ENCODE measurements at places on chromosomes 12 and 14.

DNA sequence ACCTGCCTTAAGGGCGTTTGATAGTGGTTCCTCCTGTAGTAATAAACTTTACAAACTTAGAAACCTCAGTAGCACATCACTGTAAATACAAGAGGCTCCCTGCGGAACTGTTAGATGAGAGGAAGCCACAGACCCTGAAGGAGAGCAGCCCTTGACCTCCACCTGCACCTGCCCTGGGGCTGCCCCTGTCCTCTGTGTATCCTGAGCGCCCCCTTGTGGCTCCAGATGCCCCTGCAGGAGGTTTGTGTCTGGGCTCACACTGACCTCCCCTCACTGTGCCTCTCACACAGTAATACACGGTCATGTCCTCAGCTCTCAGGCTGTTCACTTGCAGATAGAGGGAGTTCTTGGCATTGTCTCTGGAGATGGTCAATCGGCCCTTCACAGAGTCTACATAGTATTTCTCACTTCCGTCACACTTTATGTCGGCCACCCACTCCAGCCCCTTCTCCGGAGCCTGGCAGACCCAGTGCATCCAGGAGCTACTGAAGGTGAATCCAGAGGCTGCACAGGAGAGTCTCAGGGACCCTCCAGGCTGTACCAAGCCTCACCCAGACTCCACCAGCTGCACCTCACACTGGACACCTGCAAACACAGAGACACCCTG, 1059.8 kb downstream of the TMEM121 start:
- DNase-seq = peak; percentile 59

DNA sequence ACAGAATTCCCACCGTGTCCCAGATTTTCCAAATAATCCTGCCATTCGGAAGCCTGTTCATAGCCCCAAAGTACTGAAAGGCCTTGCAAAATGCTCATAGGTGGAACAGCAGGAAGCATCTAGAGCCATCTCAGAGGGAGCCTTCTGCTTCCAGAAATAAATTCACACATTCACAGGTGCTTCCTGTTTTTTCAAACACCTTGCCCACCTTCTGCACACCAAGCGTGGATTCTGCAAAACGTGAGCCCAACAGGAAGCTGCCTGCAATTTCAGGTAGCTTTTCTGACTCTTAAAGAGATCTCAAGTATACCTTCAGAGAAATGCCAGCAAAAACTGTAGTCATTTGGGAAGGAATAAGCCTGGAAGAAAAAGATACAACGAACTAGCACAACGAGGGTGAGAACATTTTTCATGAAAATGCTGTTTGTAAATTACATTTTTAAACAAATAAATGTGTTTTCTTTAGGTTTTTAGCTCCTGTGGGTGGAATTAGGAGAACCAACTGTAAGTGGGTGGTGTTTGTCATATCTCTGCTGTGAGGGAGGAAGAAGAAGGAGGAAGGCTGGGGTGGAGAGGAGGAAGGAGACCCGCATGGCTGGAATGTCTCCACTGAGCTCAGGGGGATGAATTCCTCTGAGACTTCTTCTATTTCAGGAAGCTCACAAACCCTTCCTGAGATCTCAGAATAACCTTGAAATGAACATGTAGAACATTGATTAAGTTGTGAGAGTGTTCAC, at the start of gene IFNG-AS1:
TSS of gene IFNG-AS1 (plus strand) at position 264 of the 737 bp plus-strand sequence.
- peak; percentile 4 for DNase-seq

- DNase-seq = no peak
These were observed 182.2 kb downstream of the EXOC5 start for GRCh38 chr14:57086271-57087162.

GRCh38 chr14:67738740-67739504, 37.2 kb downstream of the RDH12 start:
- no peak for DNase-seq

GRCh38 chr14:71711619-71712018, 220.6 kb upstream of the RGS6 start:
- no peak for DNase-seq

DNA sequence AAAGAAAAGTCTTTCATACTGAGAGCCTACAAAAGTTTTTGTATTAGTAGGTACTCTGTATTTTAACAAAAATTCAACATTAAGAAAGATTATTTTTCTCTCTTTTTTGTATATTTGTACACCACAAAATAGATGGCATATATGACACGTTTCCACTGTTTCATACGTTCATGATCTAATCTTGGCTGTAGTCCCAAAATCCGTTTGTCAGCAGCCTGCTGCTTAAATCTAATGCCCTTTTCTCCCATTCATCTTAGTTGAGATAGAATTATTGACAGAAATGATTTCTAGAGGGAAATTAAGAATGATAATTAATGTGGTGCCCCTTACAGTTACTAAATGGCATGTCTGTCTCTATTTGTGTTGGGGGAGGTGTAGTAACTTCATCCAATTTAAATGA, 140.7 kb upstream of the NOVA1 start:
- DNase-seq = no peak

All from T-helper 9 cell (primary cell).